PC-9 (cell line): ENCODE measurements at places on chromosomes 4 and X. TPM values are rescaled to one million over a fixed set of nuclear protein-coding genes. Genes with fewer than 3 reads are reported as not detected.

Gene CPZ
- 9.1 and 12.1 TPM in 2 replicates for total RNA-seq

Gene PDZD4
- total RNA-seq, result 0.17 and 0.25 TPM in 2 replicates

Gene GABRQ
- not detected in 2 replicates for total RNA-seq

Gene MAGEC1
- total RNA-seq, result 0.28 TPM in 2 replicates

Gene TMEM31
- total RNA-seq, result not detected in 2 replicates

Gene CXCL11
- total RNA-seq, result not detected in 2 replicates

Gene GPR119
- not detected in 2 replicates for total RNA-seq

Gene MAGEC3
- not detected in 2 replicates for total RNA-seq

DNA sequence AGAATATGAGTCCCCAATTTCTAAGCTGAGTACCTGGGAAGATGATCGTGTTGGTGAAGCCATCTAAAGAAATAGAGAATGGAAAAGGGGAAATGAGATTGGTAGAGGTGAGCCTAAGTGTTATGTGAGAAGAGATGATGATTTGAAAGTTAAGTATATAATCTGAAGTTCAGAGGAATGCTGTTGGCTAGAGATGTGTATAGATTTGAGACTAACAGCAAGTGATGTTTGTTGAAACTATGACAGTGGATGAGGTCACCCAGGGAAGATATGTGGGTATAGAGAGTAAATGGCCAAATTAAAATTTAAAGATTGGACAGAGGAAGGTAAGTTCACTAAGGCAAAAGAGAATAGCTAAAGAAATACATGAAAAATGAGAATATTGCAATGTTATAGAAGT, 324.2 kb downstream of the MAPK10 start:
- no peak for DNase-seq

- DNase-seq, result no peak
Observed at GRCh38 chrX:101368800-101369199, 17.2 kb downstream of the BTK start.

DNA sequence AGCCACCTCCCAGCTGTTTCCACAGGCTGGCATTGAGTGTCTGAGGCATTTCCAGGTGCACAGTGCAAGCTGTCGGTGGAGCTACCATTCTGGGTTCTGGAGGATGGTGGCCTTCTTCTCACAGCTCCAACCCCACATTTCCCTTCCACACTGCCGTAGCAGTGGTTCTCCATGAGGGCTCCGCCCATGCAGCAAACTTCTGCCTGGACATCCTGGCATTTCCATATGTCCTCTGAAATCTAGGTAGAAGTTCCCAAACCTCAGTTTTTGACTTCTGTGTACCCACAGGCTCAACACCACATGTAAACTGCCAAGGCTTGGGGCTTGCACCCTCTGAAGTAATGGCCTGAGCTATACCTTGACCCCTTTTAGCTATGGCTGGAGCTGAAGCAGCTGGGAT, 10.3 kb upstream of the FRMPD4 start:
- no peak for DNase-seq

GRCh38 chr4:10808591-10808990, 124.0 kb upstream of the CLNK start:
- DNase-seq, result no peak

DNA sequence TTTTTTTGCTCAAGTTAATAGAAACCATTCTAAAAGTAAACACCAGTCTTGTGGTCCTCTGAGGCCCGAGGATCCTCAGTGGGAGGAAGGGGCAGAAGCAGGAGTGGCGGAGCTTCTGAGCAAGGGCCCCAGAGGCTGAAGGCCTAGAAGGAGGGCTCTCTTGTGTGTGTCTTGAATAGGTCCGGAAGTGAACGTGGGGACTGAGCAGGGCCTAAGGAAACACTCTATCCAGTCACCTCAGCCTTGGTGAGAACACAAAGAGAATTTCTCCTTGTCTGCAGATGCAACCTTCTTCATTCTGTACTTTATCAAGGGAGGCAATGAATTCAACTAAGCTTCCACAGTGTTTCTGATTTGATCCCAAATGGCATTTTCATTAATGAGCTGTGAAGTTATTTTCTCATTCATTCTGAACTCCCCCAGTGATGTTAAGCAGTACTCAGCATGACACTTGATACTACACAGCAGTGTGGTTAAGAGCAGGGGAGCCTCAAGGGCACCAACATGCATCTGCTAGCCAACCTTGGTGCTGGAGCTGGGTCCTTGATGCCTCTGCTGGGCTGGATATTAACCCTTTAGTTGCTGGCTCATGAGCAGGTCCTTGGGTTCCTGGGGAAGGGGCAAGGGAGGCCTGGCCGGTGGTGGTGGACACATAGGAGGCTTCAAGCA, 64.7 kb downstream of the RBM47 start:
- DNase-seq, result no peak

DNA sequence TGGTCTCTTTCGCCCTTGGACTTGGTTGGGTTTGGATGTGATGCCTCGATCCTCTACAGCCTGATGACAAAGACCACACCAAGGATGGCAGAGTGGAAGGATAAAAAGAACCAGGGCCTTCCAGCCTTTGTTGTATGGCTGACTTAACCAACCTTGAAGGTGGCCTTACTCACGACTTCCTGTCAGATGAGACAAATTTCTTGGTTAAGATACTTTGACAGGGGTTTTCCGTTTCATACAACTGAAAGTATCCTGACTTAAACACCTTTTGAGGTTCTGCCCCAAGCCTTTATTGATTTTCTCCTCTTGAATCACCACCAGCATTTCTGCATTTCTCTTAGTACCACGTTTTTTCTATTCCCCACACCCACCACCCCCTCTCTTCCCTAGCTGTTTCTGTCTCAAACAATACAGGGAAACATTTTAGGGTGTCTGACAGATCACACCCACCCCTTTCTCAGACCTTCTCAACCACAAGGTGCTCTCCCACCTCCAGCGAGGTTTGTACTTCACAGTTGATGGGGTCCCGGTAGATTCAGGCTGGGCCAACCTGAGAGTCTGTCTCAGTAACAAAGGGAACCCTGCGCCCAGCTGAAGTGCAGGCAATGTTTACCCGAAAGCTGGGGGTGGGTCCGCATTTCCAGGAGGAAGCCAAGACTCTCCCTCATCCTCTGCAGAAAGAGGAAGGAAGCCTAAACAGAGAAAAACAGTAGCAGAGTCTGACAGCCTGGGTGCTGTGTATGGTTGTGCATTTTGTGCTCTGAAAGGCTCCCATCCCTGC, 5.0 kb upstream of the TSPAN5 start:
- no peak for DNase-seq

- DNase-seq, result no peak
Observed at GRCh38 chrX:5788910-5789309, 439.8 kb downstream of the NLGN4X start.

DNA sequence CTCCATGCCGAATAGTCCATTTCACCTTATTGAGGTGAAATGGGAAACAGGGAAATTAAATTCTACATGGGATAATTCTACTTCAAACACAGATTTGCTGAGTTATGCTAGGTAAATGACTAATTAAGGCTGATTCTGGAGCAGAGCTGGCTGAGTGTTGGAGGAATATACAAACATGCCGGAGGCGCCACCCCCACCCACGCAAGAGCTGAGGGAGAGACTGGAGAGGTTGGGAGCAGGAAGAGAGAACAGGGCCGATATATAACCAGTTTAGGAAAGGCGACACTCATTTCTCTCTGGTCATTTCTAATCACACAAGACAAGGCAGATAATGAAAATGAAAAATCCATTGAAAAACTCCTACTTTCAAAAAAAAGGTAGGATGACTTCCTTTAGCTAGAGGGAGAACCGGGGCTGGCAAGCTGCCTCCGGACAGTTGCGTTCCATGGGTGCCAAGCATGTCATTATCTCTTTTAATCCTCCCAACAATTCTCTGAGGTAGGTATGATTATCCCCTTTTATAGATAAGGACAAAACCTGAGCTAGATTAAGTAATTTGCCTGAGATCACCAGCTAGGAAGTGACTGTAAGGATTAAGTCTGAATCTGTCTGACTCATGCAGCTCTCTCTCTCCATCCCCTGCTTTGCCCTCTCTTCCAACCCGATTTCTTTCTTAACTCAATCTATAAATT, 27.6 kb upstream of the CFAP299 start:
- DNase-seq, result no peak

DNA sequence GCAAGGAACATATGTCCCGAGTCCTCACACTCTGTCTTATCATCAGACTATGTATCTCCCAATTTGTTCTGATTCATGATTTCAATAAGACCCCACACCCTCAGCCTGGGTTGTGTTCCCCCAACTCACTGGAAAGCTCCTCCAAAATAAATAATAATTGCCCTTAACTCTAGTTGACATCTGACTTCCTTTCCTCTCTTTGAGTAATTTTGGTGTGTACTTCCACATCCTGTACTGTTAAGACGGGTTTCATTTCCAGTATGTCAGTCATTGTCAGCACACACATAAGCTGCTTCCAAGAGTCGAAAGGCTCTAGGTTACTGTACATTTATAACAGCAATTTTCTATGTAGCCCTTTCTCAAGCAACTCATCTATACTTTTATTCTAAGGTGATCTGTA, 52.2 kb upstream of the C1QTNF7 start:
- no peak for DNase-seq

GRCh38 chr4:124710015-124710741, 2.4 kb downstream of the ANKRD50 start:
- no peak for DNase-seq

DNA sequence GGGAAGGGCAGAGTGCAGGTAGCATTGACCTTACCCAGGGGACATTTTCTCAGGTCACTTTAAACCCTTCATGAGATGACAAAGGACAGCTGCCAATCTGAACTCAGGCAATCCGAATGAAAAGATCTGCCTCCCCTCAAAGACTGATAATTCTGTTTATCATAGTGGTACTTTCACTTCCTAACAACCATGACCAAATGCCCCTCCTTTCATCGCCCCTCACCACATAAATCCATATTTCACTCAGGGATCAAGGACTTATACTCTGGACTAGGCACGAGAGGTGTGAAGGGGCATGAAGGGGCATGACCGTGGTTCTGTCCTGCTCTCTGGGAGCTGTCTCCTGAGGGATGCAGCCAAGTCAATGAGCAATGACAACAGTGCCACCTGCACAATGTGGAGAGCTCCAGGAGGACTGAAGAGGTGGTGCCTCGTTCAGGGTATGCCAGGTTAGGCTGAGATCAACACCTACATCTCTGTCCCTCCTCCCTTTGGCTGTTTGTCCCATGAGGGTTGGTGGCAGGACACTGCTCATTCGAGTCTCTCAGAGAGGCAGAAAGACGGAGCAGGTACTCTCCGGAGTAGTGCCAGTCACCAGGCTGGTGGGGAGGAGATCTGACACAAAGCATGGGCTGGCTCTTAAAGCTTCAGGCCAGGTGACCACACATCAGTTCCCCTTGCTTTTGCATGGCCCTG, 12.5 kb downstream of the HS3ST1 start:
- DNase-seq, result no peak

GRCh38 chr4:8383451-8384160, 56.9 kb downstream of the ACOX3 start:
- DNase-seq, result no peak

DNA sequence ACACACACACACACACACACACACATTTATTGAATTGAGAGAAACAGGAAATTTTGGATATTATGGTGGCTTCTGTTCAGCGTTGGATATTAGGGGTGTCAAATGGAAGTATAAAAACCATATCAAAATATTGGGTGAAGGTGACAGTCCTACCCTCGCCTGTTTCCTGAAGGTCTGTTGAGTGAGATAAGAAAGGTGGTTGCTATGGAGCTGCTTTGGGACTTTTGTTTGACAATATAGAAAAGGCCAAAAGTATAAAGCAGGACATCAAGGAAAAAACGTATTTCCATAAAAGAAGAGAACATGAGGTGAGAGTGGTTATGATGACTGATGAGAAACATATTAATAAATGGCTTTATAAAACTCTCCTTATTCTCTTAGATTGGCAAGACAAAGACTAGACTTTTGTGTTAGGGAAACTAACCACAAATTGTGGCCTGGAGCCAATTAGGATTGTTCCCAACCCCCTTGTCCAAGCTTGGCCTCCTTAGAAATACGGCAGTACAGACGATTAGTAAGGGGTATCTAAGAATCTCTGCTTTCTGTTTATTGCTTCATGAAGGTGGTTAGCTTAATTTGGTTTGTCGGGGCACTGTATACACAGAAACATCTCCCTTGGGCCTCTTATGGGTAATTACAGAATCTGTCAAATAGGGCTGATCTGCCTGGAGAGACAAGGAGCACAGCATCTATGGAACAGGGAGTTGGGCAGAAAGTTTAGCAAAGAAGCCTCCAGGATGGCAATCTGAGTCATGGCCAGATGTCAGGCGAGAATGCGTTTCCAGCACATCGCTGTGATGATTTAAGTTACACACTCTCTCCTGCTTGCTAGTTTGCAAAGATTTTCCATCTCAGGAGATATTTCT, 198.0 kb downstream of the CBR4 start:
- no peak for DNase-seq

- no peak for DNase-seq
Observed at GRCh38 chr4:74109870-74110605, 11.0 kb upstream of the CXCL2 start.

DNA sequence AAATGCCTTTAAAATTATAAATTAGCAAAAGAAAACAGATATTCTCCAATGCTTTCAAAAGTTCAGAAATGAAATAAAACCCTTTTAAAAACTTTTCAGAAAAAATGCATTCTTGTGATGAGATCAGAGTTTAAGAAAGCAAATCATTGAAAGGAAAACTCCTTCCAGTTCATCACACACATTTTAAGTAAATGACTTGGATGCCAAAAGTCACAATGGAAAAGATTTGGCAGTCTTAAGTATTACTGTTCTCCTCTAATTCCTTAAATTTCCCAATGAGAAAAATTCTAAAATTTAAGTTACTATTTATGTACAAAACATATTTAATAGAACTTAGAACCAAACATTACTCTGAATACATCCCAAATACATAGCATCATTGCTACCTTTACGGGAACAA, 21.1 kb downstream of the HOPX start:
- no peak for DNase-seq

DNA sequence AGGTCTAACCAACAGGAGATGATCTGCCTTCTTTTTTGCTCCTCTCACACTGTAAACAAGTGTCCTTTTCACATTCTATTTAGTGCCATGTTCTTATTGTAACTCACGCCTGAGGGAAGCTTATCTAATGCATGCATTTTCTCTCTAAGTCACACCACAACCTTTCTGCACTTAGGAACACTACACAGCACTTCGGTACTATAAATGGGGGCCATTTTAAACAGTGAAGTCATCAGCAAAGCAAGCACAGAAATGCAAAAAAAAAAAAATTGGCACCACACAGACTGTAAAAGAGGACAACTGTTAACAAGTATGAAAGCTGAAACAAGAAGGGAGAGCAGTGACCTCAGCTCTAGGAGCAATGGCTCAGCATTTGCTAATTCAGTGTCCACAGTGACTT, 45.2 kb downstream of the PRSS12 start:
- DNase-seq, result no peak

DNA sequence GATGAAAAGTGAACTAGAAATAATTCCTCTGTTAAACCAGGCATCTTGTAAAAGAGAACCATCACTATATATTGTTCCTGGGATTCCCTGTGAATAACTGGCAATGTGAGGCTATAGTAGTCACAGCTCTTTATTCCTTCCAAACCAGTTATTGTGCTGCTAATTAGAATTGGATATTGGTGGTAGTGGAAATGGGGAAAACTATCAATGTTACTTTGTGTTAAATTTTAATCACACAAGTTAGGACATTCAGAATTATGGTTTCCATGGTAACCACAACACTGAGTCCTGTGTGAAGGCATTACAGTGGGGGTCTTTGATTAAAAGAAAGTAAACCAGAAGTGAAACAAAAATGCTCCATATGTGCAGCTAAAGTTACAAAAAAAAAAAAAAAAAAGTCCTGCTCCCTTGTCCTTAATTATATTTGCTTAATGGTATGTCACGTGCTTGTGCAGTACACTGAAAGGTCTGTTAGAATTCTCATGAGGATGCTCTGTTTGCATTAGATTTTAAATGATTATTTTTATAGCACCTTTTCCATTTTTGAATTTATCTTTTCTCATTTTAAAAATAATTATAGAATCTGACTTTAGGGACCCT, 200.4 kb downstream of the ADGRL3 start:
- DNase-seq, result no peak

- DNase-seq, result no peak
Observed at GRCh38 chrX:30304866-30305265, 4.3 kb downstream of the NR0B1 start.
